ENCODE measurements at places on chromosomes 13 and 19. TPM values are rescaled to one million over a fixed set of nuclear protein-coding genes. Genes with fewer than 3 reads are reported as not detected.
A peak's percentile ranks its signal among the peaks of the same experiment; 100 is the strongest.

- no peak for DNase-seq
- H3K4me1 ChIP-seq, result no peaks in the 10 kb centered on the region
- H3K4me3 ChIP-seq, result no peak within 1 kb of the TSS
- H3K27me3 ChIP-seq, result peaks cover 18% of the 10 kb centered on the region
- H3K27ac ChIP-seq, result no peak within 1 kb of the TSS
These were observed at the start of gene LILRA5 for GRCh38 chr19:54312436-54313377. Gene LILRA5, minus strand, starts transcription at chr19:54313166. Its CDS starts 147 bp downstream, at chr19:54313019.

DNA sequence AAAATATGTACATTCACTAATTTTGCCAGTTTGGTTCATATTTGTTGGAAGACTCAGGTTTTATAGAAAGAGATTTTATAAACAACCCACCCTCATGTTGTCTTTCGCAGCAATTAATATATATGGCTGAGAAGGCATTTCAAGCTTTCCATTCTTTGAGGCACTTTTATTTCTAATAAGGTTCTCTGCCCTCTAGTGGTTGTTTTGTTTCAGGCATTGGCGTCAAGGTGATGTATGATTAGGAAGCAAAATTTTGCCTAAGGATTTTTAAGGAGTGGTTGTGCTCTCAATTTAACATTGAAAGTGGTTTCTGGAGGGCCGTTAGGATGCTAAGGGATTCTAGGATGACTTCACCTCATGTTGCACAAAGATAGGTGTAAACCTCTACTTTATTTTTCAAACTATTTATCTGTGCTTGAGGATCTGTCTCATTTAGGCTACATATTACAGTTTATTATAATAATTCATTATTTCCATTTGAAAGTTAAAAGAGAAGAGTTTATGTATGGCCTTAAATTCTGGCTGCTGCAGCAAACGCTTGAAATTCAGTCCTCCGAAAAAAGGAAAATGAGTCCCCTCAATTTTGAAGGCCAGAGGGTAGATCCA lies 35.9 kb downstream of the OXGR1 start:
- H3K36me3 ChIP-seq, result no peaks in the 10 kb centered on the region
- no peak overlapping the region for H3K27ac ChIP-seq
- H3K27me3 ChIP-seq, result no peaks in the 10 kb centered on the region
- no peaks in the 10 kb centered on the region for H3K4me1 ChIP-seq
- H3K4me3 ChIP-seq, result no peak overlapping the region

GRCh38 chr13:33028620-33029019 lies 12.4 kb downstream of the KL start:
- H3K4me3 ChIP-seq, result no peak overlapping the region
- no peak overlapping the region for H3K27ac ChIP-seq
- peaks cover 9% of the 10 kb centered on the region for H3K4me1 ChIP-seq
- H3K27me3 ChIP-seq, result peaks cover 8% of the 10 kb centered on the region
- peaks cover 2% of the 10 kb centered on the region for H3K36me3 ChIP-seq

The ZIM2 gene
- total RNA-seq, result not detected

DNA sequence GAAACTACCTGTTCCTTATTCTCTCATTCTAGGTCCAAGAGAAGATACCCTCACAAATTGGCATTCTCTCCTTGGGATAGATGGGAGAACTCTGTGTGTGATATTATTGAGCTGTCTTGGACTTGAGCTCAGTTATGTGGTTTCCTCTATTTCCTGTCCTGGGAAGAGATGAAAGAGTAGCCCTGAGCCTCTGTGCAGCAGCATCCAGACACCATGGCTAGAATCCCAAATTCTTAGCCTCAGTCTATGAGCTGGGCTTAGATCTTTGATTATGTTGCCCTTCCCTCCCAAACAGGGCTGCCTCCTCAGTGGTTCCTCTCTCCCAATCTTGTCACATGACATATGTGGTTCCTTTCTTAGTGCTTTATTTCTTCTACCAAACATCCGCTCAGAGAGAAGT lies 290.7 kb downstream of the SPRY2 start:
- peaks cover 2% of the 10 kb centered on the region for H3K27me3 ChIP-seq
- no peak overlapping the region for H3K4me3 ChIP-seq
- no peak overlapping the region for H3K27ac ChIP-seq
- DNase-seq, result no peak

DNA sequence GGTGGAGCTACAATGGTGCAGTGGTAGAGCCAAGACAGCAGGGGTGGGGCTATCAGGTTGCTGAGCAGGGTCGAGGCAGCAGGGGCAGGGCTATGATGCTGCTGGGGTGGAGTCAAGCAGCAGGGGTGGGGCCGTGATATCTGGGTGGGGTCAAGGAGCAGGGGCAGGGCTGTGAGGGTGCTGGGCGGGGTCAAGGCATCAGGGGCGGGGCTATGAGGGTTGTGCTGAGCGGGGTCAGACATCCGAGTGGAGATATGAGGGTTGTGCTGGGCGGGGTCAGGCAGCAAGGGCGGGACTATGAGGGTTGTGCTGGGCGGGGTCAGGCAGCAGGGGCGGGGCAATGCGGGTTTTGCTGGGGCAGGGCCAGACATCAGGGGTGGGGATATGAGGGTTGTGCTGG lies 14.7 kb downstream of the HCN2 start:
- peak; percentile 77 for DNase-seq
- H3K27ac ChIP-seq, result no peak overlapping the region
- no peaks in the 10 kb centered on the region for H3K36me3 ChIP-seq
- no peaks in the 10 kb centered on the region for H3K27me3 ChIP-seq
- H3K4me1 ChIP-seq, result no peaks in the 10 kb centered on the region

- H3K27me3 ChIP-seq, result no peaks in the 10 kb centered on the region
- H3K4me3 ChIP-seq, result no peak overlapping the region
- H3K4me1 ChIP-seq, result peaks cover 35% of the 10 kb centered on the region
- no peak for DNase-seq
- peaks cover 53% of the 10 kb centered on the region for H3K36me3 ChIP-seq
These were observed 23.6 kb downstream of the PROZ start for GRCh38 chr13:113182046-113182445.

- H3K4me3 ChIP-seq, result peak overlapping the region; percentile 95
- H3K36me3 ChIP-seq, result peaks cover 49% of the 10 kb centered on the region
- peak overlapping the region; percentile 98 for H3K27ac ChIP-seq
- no peak for DNase-seq
- H3K4me1 ChIP-seq, result peaks cover 43% of the 10 kb centered on the region
These were observed 1.1 kb upstream of the PSMC4 start for GRCh38 chr19:39969681-39970424.

DNA sequence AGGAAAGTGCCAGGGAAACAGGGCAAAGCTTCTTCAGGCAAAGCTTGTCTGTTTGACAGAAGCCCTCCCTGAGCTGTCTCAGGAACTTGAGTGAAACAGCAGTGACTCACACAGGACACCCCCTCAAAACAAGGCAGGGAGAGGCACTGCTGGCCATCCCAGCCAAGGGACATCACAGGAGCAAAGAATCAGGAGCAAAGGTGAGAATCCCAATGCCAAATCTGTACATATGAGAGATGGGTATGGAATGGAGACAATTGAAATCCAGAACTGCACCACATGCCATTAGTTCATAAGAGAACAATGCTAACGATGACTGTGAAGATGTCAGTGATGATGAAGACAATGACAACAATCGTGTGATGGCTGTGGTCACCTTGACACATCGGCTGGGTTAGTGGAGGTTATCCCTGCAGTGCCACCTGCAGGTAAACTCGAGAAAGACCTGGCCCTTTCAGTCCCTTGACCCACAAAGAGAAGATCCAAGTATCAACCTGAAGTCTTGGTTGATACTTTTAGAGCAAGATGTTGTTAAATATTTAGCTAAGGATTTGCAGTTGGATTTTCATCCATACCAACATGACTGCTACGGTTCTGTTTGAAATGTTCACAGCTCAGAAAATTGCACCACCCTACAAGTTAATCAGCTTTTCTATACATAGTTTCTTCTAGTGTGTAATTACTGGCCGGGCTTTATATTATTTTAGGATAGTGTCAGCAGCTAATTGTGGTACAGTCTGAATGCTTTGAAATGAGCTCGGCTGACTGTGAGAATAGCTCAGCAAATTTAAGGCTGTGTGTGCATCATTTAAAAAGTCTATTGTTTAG lies 42.0 kb upstream of the IPO5 start:
- H3K27ac ChIP-seq, result no peak overlapping the region
- no peaks in the 10 kb centered on the region for H3K4me1 ChIP-seq
- H3K4me3 ChIP-seq, result no peak overlapping the region
- DNase-seq, result peak; percentile 47
- H3K36me3 ChIP-seq, result no peaks in the 10 kb centered on the region
- H3K27me3 ChIP-seq, result peaks cover 15% of the 10 kb centered on the region

The KIR2DL1 gene
- total RNA-seq, result not detected

DNA sequence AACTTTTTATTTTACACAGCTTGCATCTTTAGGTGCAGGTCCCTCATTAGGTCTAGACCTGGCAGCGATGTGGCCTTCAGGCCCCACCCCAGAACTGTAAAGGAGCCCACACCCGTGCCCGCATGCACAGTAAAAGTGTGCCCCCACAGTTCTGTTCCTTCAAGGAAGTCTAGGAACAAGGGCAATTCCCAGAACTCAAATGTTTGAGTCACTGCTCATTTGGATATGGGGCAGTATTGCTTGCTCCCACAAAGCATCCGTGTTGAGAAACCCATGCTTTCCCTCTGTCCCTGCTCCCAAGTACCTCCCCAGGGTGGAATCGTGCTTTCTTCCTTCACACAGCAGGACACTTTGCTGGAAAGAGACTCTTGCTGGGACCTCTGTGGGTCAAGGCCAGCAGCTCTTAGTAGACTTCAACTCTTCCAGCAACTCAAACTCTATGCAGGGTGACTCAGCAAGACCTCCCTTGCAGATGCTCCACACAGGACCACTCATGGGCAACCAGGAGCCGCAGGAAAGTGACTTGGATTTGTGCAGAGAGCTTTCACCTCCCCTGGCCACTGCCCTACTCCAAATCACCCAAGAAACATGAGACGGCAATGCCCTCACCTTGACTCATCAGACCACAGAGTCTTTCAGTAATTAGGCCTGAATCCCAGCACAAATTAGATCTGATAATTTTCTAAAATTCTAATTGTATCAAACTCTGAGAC lies 12.3 kb downstream of the SLC7A1 start:
- peaks cover 59% of the 10 kb centered on the region for H3K4me1 ChIP-seq
- H3K36me3 ChIP-seq, result peaks cover 45% of the 10 kb centered on the region
- no peak overlapping the region for H3K4me3 ChIP-seq

- peaks cover 7% of the 10 kb centered on the region for H3K4me1 ChIP-seq
- no peak overlapping the region for H3K27ac ChIP-seq
- DNase-seq, result no peak
- peaks cover 40% of the 10 kb centered on the region for H3K27me3 ChIP-seq
These were observed 1.5 kb downstream of the GAS6 start for GRCh38 chr13:113862191-113862930.

DNA sequence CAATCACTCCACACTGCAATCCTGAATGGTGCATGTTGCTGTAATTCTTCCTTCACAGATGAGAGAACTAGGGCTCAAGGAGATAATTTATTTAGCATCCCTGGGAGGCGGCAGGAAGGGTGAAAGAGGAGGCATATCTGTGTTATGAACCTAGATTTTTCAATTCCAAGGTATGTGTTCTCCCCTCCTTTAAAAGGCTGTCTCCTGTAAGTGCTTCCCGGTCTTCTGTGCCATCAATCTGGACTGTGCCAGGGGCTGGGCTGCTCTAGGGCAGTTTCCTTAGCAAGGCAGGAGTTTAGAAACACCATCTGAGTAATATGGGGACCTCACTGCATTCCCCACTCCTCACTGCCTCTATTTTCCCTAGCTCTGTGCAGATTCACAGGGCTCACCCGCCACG lies 185.0 kb downstream of the RFC3 start:
- DNase-seq, result no peak
- no peak overlapping the region for H3K27ac ChIP-seq
- no peak overlapping the region for H3K4me3 ChIP-seq
- H3K27me3 ChIP-seq, result no peaks in the 10 kb centered on the region
- H3K4me1 ChIP-seq, result no peaks in the 10 kb centered on the region
- no peaks in the 10 kb centered on the region for H3K36me3 ChIP-seq

The CALR gene
- 535 TPM for total RNA-seq

The LILRA5 gene
- total RNA-seq, result not detected

GRCh38 chr13:45333977-45334922 lies 6.7 kb downstream of the TPT1 start:
- peaks cover 88% of the 10 kb centered on the region for H3K4me1 ChIP-seq
- H3K36me3 ChIP-seq, result peaks cover 54% of the 10 kb centered on the region
- H3K27me3 ChIP-seq, result no peaks in the 10 kb centered on the region
- peak; percentile 64 for DNase-seq
- peak overlapping the region; percentile 1 for H3K4me3 ChIP-seq

DNA sequence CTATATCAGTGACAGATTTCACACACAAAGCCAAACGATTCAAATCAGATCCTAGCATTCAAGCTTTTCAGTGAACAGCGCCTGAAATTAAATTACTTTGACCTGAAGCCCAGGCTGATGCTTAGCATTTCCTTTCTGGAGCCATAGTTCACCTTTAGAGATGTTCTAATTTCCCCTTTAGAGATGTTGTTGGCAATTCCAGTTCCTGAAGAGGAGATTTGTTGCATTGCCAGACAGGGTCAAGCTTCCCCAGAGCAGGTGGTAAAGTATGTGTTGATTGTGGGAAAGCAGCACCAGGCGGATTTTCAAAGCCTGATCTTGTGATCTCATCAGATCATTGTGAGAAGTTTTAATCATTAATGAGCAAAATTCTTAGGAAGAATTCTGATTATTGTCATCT lies 609.8 kb upstream of the KLF12 start:
- no peaks in the 10 kb centered on the region for H3K4me1 ChIP-seq
- no peak overlapping the region for H3K4me3 ChIP-seq
- DNase-seq, result no peak
- no peaks in the 10 kb centered on the region for H3K27me3 ChIP-seq

The SIGLEC5 gene
- total RNA-seq, result not detected

The ZNF320 gene
- total RNA-seq, result 9.4 TPM

The ZFR2 gene
- total RNA-seq, result 0.23 TPM

The CPB2 gene
- total RNA-seq, result not detected

- no peak overlapping the region for H3K4me3 ChIP-seq
- H3K36me3 ChIP-seq, result no peaks in the 10 kb centered on the region
- no peaks in the 10 kb centered on the region for H3K4me1 ChIP-seq
- DNase-seq, result no peak
- H3K27ac ChIP-seq, result no peak overlapping the region
- H3K27me3 ChIP-seq, result peaks cover 21% of the 10 kb centered on the region
These were observed 6.8 kb downstream of the GPC5 start for GRCh38 chr13:91405240-91405639.

DNA sequence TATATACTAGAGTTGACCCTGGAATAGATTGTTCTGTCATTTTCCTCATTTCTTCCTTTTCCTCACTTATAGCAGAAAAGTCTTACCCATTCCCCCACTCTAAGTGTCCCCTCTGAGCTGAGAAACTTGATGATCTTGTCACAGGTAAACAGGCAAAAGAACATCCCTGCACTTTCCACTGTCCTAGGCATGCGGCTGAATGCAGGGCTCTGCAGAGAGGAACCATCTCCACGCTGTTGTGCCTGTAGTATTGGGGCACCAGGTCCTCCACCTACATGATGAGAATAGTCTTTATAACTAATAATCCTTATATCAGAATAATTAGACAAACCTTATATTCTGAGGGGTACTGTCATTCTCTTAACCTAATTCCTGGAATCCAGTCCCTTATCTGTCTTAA lies 211.3 kb downstream of the RBM26 start:
- no peaks in the 10 kb centered on the region for H3K27me3 ChIP-seq
- H3K27ac ChIP-seq, result peak overlapping the region; percentile 56
- no peak for DNase-seq
- no peak overlapping the region for H3K4me3 ChIP-seq
- H3K36me3 ChIP-seq, result no peaks in the 10 kb centered on the region

- DNase-seq, result no peak
- H3K27me3 ChIP-seq, result peaks cover 27% of the 10 kb centered on the region
- no peaks in the 10 kb centered on the region for H3K36me3 ChIP-seq
- H3K27ac ChIP-seq, result no peak overlapping the region
These were observed 7.7 kb upstream of the TEX26 start for GRCh38 chr13:30924721-30925120.

Measured in activated CD8-positive, alpha-beta T cell treated with anti-CD3 and anti-CD28 coated beads for 36 hours (primary cell).